Left ventricle myocardium superior (tissue), 1 donor: ENCODE measurements at places on chromosomes 11 and 22. TPM values are rescaled to one million over a fixed set of nuclear protein-coding genes. Genes with fewer than 3 reads are reported as not detected.

The SAMM50 gene
- total RNA-seq: 79.8 TPM

The MOB2 gene
- 52.8 TPM for total RNA-seq

The EEF1G gene
- total RNA-seq: 804 TPM

The FAM111B gene
- 0.84 TPM for total RNA-seq

The CHRM1 gene
- total RNA-seq: 0.07 TPM

The OR10V1 gene
- not detected for total RNA-seq
